NCI-H1048 (cell line): ENCODE measurements at places on chromosomes 2 and 18.

DNA sequence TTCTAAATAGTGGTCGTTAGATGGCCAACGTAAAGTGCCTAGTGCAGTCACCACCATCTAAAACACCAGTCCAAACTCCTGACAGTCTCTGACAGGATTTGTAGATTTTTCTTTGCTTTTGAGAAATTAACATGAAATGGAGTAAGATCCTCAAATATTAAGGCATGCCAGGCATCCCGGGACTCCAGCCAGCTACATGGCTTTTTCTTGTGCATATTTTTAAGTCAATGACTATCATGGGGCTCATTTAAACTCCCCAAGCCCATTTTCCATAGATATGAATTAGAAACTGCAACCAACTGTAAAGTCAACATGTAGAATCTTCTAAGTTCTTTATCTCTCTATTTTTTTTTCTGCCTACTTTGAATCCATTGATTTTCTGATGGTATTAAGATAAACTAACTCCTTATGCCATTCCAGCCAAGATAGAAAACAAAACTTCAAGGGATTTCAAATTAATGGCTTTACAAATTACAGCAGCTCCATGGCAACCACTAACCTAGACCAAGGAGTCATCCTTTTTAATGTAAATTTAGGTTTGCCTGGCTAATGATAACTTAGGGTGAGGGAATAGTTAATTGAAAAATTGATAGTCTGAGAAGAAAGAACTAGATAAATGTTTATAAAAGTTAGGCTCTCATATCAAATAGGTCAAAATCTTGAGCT, 764.1 kb upstream of the NXPH2 start:
- DNase-seq: no peak

DNA sequence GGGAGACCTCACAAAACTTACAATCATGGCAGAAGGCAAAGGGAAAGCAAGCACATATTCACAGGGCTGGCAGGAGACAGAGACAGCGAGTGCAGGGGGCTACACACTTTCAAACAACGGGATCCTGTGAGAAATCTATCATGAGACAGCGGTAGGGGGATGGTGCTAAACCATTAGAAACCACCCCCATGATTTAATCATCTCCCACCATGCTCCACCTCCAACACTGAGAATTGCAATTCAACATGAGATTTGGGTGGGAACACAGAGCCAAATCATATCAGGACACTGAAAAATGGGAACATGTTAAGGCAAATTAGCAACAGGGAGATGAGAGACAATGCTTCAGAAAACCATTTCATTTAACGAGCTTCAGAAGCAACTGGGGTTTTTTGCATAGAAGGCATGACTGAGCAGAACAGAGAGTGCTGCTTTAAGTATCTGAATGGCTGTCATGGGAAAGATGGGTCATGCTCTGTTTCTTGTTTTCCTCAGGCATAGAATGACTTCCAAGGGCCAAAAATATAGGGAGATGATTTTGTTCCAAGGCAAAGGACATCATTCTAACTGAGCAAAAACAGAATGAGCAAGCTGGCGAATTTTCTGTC, 100.8 kb upstream of the MAP2 start:
- DNase-seq: no peak

DNA sequence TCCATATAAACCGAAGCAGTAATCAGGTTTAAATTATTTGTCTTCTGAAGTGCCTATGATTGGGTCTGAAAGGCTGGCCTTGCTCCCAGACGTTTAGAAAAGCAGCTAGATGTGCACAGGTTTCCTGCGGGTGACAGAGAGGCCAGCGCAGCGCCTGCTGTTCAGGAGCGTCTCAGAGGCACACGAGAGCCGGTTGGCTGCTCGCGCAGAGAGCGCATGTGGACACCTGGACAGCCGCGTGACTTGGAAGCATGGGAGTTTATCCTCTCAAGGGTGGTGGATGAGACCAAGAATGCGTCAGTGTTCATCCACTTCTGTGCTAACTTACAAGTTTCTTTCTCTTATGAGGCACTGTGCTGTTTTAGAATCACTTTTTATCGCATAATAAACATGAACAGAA, 303.7 kb downstream of the PTGR3 start:
- no peak for DNase-seq

DNA sequence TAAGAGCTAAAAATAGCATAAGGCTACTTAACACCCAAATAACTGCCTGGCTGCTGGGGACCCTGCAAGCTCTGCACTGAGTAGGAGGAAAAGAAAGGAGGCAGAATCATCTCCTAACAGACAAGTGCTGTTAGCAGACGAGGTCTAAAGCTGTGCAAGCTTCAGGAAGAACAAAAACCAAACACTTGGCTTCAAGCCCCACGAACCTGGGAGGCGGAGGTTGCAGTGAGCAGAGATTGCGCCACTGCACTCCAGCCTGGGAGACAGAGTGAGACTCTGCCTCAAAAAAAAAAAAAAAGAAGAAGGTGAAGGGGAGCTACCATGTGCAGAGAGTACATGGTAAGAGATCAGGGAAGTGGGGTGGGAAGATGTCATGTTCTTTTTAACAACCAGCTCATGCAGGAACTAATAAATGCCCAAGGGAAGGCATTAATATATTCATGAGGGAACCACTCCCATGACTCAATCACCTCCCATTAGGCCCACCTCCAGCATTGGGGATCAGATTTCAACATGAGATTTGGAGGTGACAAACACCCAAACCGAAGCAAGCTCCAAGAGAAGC, 28.8 kb upstream of the INO80C start:
- DNase-seq: no peak

DNA sequence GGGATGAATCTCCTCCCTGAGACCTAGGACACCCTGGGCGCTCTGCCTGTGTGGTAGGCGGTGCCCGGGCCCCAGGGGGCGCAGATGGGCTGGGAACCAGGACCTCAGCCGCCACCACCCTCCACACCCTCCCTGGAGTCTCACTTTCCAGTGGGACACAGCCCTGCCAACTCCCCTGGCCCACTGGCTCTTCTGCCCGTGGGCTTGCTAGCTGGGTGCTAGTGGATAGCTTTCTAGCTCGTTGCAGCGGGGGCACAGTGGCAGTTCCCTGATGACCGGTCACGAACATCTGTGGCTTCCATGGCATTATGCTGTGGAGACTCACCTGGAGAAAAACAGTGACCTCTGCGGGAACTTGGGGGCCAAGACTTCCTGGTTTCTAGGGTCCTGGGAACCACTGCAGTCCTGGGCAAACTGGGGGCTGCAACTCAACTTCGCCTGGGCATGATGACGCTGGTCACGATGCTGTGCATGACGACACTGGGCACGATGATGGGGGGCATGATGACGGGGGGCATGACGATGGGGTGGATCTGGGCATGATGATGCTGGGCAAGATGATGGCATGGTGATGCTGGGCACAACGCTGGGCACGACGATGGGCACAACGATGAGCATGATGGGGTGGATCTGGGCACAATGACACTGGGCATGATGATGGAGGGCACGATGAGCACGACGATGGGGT, 31.0 kb upstream of the ALLC start:
- no peak for DNase-seq

GRCh38 chr18:45373286-45373880, 241.9 kb upstream of the SLC14A2 start:
- DNase-seq: no peak

- no peak for DNase-seq
Observed at GRCh38 chr2:95320986-95321767, 24.0 kb downstream of the KCNIP3 start.

GRCh38 chr2:65062843-65063825, 6.9 kb downstream of the CEP68 start:
- DNase-seq: no peak

GRCh38 chr2:190404487-190404886, 3.7 kb upstream of the MFSD6 start:
- DNase-seq: no peak
